Activated T-cell treated with anti-CD3 and anti-CD28 coated beads, Interleukin-2, amount 50 U/mL, for 72 hours (primary cell): ENCODE measurements at places on chromosomes 3 and 15. TPM values are rescaled to one million over a fixed set of nuclear protein-coding genes. Genes with fewer than 3 reads are reported as not detected.

ADIPOQ gene
- 0.05 TPM for total RNA-seq

- DNase-seq = peak; percentile 18
These were observed 57.0 kb upstream of the MCTP2 start for GRCh38 chr15:94174399-94174802.

DUOX1 gene
- 0.95 TPM for total RNA-seq

GRCh38 chr3:127870156-127870555 is 44.9 kb upstream of the KBTBD12 start:
- DNase-seq = no peak
